NCI-H526 treated with DMSO at 0.1 percent for 48 hours (cell line): ENCODE measurements at places on chromosomes 1 and 21.

DNA sequence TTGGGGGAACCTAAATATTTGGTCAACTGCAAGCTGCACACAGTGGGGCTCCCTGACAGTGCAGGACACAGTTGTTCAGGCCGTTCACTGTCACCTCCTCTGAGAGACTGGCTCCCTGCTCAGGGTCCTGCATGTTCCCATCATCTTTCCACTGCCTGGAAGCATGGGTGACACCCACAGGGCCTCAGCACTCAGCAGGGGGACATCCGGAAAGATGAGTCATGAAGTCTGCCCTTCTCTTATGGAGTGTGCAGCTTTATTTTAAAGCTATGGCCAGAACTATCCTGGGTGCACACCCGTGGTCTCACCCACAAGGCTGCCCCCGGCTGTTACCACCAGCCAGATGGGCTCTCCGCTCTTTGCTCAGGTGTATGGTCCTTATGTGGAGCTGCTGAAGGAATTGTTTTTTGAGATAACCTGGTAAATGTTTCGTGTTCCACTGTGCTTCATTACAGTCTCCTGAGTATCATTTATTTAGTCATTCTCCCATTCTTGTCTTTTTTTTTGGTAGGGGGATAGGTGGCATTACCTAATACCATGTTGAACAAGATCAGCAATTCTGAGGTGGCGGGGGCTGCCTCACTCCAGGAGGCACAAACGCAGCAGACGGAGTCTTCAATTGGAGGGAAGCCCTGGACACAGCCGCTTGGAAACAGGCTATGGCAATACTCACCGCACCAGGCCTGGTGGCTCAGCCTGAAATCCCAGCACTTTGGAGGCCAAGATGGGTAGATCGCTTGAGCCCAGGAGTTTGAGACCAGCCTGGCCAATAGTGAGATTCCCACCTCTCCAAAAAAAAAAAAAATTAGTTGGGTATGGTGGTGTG lies 14.3 kb downstream of the TRIM11 start:
- DNase-seq = no peak

DNA sequence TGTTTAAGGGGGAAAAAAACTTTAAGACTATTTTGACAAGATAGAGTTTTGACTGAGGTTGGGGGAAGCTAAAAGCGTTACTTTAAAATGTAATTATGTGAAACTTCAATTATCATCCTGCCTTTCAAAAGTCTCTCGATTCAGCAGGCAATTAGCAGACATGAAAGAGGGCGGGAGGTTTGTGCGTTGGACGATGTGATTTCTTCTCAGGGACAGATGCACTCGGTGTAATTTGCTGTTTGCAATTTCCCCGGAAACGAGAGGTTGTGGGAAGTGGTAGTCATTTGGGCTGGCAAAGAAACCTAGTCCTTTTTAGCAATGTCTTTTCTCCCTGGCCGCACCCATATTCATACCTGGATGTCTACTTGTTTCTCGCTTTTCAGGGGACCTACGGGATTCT lies 27.1 kb downstream of the KAZN start:
- DNase-seq = no peak

GRCh38 chr1:65276197-65276939 lies 33.0 kb upstream of the DNAJC6 start:
- no peak for DNase-seq

- no peak for DNase-seq
Measured at GRCh38 chr1:184958554-184959353, 15.6 kb downstream of the NIBAN1 start.

DNA sequence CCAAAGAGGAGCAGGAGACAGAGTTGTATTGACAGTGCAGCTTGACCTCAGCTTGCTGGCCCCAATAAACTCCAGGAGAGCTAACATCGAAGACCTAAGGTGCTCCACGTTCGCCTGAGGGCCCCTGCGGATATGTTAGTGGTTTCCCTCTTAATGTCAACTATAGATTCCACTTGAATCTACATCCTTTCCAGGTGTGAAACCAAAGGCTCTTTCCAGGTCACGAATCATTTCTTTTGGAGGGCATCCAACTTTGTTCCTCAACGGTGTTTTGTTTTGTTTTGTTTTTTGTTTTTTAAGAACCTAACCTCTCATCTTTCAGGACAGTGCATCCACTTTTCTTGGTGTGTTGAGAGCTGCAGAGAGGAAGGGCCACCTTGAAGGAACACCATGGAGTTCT lies 267.6 kb upstream of the SGIP1 start:
- no peak for DNase-seq

DNA sequence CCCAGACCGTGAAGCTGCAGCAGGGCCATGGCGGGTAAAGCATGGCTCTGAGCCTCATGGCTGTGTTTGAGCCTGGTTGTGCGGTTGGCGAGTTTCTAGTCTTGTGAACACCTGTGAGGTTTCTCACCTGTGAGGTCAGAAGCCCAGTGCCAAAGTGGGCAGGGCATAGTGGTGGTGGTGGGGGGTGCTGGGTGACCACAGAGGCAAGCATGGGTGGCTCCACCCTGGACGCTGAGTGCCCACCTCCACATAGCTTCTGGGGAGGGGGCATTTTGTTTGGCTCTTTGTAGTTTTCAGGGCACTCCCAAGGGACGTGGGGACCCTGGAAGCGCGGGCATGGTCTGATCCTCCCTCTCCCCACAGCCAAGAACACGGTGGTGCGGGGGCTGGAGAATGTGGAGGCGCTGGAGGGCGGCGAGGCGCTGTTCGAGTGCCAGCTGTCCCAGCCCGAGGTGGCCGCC lies 91.1 kb downstream of the TRIM11 start:
- DNase-seq = no peak

GRCh38 chr1:107976836-107977235 lies 11.9 kb upstream of the VAV3 start:
- DNase-seq = no peak

DNA sequence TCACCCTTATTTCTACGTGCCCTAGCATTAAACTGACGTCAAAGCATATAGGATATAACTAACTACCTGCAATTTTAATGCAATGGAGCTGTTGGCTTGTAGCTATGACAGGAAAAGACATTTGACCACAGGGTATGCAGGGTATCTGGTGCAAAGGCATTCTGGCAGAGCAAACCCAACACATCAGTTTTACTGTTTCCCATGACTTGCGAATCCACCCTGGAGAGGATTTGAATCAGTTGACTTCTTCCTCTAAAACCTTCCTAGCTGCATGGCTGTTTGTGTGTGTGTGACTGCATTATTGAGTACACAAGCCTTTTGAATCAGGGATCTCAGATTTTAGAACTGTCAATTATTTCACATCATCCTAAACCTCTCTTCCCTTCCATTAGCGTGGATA lies 41.7 kb upstream of the SYT14 start:
- DNase-seq = no peak

DNA sequence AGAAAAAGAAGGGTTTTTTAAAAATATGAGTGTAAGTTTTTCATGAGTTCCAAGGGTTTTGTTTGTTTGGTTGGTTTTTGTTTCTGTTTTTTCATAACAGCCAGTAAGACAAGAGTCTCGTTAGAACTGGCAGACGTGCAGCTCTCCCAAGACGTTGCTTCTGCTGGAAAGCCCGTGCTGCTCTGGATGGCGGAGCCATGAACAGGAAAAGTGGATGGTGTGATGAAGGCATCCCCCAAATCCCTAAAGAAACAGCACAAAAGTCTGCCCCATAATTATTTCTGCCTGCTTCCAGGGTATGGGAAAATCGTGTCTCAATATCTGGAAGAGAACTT lies 157.9 kb upstream of the BACE2 start:
- DNase-seq = no peak

- no peak for DNase-seq
Measured at GRCh38 chr1:6071219-6071618, 25.5 kb downstream of the KCNAB2 start.

- no peak for DNase-seq
Measured at GRCh38 chr1:113850127-113850796, 21.2 kb downstream of the PTPN22 start.

DNA sequence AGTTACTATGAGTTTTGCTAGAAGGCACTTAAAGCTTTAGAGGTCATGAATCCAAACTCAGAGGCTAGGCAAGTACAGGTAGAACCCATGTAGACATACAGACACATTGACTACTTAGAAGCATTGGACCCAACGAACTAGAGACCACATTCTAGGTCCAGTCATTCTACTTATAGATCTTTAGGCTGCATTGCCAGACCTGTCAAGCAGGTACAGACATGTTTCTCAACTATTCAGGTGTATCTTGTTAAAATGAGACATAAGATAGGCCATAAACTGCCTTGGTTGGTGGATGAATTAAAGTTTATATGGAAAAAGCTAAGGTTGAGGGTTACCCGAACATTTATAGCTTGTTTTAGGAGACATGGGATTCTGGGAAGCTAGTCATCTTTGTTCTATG lies 6.5 kb downstream of the ZP4 start:
- DNase-seq = no peak

GRCh38 chr21:18356801-18357200 lies 46.8 kb downstream of the TMPRSS15 start:
- DNase-seq = no peak
